ENCODE measurements at places on chromosomes 2 and 18.
A peak's percentile ranks its signal among the peaks of the same experiment; 100 is the strongest.

DNA sequence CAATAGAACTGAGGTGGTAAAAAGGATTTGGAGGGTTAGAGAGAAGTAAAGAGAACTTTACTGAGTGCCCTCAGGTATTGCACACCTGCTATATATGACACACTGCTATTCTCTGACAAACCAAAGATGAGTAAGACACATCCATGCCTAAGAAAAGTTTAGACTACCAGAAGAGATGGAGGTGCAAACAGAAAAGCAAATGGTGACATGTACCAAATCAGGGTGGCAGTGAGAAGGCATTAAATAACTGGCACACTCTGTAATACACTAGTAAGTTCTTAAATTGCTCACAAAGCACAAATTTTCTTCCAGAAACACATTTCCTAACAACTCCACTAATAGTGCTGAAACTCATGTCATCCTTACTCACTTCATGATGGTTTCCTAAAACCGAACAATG lies 88.6 kb downstream of the KCTD18 start:
- no peak for DNase-seq

GRCh38 chr2:9753276-9753600 lies 90.0 kb upstream of the TAF1B start:
- DNase-seq = peak; percentile 69

DNA sequence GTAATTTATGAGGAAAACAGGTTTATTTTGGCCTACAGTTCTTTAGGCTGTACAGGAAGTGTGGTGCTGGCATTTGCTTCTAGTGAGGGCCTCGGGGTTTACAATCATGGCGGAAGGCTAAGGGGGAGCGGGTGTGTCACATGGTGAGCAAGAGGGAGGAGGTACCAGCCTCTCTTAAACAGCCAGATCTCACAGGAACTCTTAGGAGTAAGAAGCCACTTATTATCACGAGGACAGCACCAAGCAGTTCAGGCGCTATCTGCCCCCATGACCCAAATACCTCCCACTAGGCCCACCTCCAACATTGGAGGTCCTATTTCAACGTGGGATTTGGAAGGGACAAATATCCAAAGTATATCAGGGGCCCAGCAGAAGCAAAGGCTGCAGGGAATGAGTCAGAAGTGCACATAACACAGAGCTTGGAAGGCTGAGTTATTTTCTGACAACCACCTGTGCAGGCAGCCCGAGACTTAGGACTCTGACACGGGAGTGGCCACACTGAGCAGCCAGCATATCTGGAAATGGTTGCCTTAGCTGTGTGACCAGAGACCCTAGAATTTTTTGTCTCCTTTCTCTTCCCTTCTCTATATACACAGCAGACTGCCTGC lies 170.9 kb downstream of the PRPF40A start:
- DNase-seq = no peak

DNA sequence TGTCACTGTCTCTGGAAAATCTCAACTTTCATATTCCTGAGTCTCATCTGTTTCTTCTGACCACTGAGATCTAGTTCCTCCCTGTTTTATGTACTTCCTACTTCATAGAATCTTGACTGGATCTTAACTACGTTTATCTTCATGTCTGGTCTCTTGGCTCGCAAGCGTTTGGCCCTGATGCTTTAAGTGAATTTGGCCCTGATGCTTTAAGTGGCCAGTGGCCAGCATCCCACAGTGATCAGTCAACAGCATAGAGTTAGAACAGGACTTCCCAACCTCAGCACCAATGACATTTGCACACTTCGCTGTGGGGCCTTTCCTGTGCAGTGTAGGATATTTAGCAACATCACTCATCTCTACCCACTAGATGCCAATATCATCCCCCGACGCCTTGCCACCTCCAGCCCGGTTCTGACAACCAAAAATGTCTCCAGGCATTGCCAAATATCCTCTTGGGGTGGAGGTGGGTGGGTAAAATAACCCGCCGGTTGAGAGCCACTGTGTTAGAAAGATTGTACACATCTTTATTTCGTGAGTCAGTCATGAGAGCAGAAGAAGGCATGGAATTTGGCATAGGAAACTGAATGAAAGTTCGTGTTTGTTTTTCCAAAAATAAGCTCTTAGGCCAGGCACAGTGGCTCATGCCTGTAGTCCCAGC lies 12.2 kb downstream of the TM4SF20 start:
- DNase-seq = no peak

GRCh38 chr2:136375017-136375901 lies 257.3 kb upstream of the CXCR4 start:
- no peak for DNase-seq

DNA sequence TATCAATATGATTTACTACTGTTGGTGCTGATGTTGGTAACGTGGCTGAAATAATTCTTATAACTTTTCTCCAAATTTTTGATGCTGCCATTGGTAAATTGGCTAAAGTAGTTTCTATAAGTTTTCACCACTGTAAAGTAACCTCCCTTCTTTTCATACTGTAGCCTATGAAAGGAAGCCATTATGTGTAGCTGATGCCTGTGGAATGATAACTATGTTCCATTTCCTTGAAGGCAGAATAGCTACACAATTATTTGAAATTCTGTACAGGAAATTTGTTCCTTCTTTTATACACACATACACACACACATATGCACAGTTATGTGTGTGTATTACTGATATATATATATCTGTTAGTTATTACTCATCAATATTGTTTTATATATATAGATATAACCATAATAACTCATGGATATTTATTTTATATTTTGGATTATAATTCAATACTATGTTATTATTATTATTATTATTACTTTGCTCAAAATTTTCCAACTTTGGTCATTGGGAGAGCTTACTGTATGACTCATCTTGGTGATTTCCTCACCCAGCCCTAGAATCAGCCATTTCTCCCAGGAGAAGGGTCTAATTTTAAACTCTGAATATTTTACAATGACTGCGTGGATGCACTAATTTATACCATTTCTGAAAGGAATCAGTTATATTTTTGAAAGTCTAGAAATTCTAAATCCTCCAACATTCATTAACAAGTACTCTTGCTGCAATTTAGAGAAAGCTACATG lies 1677.7 kb downstream of the SUCLG1 start:
- no peak for DNase-seq

- no peak for DNase-seq
These were observed 7.2 kb upstream of the KIAA2012 start for GRCh38 chr2:202065876-202066275.

GRCh38 chr2:227029426-227030105 lies 134.4 kb downstream of the COL4A4 start:
- no peak for DNase-seq

DNA sequence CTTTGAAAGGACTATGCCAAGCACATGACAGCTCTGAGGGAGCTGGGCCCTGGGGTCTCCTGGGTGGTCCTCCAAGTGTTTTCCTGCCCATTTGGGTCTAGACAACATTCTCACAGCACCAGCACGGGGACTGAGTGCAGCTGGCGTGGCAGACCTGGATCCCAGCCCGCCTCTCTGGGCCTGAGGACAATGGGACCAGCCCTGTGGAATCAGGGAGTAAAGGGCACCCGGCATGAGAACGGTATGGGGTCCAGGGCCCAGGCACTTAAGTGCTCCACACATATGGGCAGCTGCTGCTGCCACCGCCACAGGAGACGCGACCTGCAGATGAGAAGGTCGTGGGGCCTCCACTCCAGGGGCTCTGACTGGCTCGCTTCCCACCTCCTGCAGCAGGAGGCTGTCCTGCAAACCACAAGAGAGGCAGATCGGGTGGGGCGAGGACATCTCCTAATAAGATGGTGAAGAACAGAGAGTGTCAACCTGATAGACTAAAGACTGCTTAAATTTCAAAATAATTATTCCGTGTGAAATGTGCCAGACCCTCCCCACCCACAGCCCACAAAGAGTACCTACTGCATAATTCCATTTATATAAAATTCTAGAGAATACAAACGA lies 46.3 kb downstream of the FAM178B start:
- DNase-seq = no peak

DNA sequence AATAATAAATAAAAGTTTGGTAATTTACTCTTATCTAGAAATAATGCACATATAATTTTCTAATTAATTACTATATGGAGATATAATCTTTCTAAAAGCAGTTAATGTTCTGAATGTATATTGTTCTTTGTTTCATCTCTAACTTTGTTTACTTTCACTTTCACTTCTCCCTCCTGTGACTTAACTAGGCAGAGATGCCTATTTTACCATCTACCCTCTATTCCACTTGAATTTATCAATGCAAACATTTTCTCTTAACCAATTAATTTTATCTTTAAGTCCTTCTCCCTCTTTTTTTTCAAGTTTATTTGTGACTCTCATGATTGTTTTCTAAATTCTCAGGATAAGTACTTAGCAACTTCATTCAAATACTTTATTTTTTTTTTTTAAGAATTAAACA lies 55.1 kb upstream of the IL1RL1 start:
- DNase-seq = no peak

DNA sequence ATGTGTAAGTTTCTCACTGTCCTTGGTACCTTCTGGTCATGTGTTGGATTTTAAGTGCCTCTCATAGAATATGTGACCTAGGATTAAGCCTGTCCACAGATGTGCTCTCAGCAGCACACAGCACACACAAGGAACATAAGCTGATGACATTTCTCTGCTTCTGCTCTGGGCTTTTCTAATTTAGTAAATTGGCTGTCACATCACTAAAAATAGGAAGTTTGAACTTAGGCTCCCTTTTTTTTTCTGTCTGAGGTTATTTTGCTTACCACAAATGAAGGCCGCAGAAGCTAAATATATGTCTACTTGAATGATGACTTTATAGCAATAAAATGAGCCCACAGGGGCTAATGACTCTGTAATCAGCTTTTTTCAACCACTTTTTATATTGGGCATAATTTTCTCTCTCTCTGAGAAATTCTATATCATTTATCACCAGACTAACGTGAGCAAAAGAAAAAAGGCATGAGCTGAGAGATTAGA lies 150.2 kb upstream of the KLHL14 start:
- DNase-seq = no peak

DNA sequence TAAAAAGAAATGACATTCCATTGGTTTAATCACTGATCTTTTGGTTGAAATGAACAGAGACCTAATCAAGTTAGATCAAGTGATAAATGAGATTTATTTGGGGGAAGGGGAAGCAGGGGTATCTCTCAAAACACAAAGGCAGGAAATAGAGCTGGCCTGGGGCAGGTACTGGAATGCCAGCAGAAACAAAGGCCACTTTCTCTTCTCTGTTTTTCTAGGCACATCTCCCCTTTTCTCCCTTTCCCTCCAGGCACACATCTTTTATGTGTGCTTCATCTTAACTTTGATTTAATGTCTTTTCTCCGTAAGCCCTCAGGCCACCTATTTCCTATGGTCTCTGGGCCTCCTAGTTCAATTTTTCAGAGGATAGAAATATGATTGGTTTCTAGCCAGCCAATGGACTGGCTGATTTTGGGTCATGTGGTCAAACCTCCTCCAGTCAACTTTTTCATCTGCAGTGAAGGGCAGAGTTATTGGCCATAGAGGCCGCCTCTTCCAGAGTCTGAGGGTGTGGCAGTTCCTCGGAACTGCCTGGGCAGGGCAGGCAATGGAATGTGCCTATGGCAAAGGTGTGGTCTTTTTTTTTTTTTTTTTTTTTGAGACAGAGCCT lies 58.9 kb upstream of the FAM136A start:
- no peak for DNase-seq

DNA sequence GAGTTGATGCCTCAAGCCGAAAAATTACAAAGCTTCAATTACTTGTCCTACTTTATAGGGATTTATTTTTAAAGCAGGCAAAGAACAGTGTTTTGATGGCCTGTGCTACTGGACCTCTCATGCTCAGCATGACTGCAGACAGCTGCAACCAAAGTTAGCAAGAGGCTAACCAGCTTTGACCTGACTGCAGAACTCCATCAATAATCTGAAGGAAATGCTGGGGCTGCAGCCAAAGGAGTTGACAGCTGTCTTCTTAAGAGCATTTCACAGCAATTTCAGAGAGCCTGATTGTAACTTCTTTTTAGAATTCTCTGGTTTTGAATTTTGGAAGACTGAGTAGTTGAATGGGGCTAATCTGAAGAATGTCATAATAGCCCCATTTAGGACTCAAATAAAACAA lies 46.5 kb upstream of the SESTD1 start:
- no peak for DNase-seq

- no peak for DNase-seq
These were observed 5.2 kb upstream of the SIX3 start for GRCh38 chr2:44936275-44936674.

DNA sequence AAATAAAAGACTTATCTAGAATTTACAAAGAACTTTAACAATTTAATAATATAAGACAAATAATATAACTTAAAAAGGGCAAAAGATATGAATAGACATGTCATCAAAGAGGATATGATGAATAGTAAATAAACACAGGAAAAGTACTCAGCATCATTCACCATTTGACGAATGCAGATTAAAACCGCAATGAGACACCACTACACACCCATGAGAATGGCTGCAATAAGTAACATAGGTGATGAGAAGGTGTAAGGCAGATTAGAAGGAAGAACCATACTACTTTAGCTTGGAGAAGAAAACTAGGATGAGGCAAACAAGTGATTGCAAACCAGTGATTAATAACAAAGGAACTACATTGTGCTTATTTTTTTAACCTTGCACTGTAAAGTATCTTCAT lies 152.0 kb downstream of the CYRIA start:
- no peak for DNase-seq

- no peak for DNase-seq
These were observed 7.8 kb upstream of the CAVIN2 start for GRCh38 chr2:191854382-191855372.

DNA sequence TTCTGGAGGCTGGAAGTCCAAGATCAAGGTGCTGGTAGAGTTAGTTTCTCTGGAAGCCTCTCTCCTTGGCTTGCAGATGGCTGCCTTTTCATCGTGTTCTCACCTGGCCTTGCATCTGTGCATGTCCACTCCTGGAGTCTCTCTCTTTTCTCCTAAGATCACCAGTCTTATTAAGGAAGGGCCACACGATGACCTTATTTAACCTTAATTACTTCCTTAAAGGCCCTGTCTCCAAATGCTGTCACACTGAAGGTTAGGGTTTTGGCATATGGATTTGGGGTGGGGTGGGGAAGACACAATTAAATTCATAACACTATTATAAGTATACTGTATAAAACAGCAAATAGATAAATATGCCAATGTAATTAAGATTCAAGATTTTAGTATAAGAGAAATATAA lies 402.4 kb upstream of the HS6ST1 start:
- no peak for DNase-seq

- peak; percentile 91 for DNase-seq
These were observed 73.1 kb downstream of the CACNB4 start for GRCh38 chr2:152025678-152026287.

DNA sequence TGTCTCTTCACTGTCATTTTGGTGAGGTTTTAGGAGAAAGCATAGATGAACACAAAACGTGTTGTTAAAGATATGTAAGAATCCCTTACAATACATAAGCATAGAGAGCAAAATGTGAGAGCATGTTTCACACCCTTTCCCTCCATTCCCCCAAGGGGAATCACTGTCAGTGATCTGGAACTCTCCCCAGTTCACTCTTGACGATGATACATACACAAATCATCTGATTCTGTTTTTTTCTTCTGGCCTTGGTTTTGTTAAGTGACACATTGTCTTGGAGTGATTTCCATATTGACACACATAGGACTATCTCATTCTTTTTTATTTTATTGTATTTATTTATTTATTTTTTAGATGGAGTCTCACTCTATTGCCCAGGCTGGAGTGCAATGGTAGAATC lies 53.7 kb upstream of the TANC1 start:
- no peak for DNase-seq

All from heart left ventricle (tissue), 16 donors.